Activated naive CD4-positive, alpha-beta T cell treated with anti-CD3 and anti-CD28 coated beads, Interleukin-2, amount 50 U/mL, for 16 hours (primary cell): ENCODE measurements at places on chromosomes 6 and 20.

DNA sequence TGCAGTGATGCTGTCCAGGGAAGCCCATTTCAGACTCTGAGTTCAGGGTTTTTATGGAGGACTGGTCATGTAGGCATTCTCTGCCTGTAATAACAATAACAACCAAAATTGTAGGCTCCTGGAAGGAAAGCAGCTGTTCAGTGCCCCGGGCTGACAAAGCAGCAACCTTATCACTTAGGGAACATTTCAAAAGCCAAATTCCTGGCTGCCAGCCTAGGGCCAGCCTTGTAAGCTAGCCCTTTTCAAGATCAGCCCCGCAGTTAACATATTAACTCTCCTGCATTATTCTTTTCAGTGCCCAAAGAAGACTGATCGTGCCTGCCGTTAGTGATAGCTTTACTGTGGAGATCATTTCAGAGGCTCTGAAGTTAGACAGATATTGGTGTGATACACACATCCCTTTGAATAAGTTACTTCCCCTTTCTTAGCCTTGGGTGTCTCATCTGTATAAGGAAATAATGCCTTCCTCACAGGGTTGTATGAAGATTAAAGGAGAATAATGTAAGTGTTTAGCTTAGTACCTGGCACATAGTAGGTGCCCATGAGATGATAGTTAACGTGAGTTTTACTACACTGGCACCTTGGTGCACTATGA is 44.1 kb downstream of the CTNNBL1 start:
- DNase-seq: no peak

DNA sequence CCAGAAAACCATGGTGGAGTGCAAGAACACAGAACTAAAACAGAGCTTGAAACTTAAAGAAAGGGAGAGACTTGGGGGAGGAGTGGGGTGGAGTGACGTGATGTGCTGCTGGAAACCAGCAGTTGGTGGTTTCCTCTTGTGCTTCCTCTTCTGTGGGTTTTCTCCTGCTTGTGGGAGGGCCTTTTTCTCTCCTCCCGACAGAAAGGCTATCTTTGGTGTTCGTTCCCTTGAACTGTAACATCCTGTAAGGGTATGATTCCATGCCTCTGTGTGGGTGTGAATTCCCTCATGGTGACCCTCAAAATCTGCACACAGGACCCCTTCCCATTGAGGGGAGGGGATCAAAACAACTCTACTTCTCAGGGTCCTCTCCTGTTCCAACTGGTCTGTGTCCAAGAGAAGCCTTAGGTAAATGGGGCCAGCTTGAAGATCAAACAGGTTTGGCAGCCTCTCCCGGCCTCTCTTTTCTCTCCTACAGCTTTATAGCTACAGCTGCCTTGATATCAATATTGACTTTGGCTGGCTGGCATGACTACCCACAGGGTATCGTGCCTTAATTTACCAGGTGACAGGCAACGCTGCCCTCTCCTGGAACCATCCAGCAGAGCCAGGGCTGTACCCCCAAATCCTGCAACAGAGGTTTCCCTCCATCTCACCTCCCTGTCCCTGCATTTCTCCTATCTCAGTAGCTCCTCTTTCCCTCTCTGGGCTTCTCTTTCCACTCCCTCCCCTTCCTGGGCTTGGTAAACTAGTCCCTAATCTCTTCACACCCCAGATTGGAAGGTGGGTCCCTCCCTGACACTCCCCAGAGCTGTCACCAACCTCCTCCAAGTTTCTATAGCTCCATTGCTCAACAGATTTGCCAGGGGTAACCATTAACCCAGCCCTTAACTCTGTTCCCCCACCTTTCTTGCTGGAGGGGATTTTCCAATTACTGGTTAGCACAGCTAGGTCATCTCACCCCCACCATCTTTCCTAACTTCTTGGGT is 1.5 kb upstream of the MSH5 start:
- DNase-seq: peak; percentile 43

- no peak for DNase-seq
These were observed 49.6 kb downstream of the DCBLD1 start for GRCh38 chr6:117531809-117532725.

GRCh38 chr20:61608275-61609085 is 356.4 kb downstream of the CDH4 start:
- DNase-seq: no peak

DNA sequence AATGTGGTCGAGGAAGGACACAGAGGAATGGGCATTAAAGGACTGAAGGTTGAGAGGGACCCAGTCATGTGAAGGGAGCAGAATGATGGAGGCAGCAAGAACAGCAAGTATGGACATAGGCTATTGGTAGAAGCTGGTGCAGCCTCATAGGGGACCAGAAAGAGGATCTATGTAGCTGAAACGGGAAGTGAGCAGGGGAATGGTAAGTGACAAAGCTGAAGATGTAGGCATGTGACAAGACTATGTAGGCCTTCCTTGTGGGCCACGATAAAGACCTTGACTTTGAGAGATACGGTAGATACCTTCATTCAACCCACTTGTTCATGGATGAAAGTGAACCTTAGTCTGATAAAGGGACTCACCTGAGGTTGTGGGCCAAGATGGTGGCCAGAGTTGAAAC is 3.5 kb downstream of the CTNNBL1 start:
- no peak for DNase-seq
